Stimulated activated CD8-positive, alpha-beta memory T cell treated with anti-CD3 and anti-CD28 coated beads, Interleukin-15, amount 100 ng/mL, for 1 hour (primary cell): ENCODE measurements at places on chromosomes 11 and 22.

- no peak for DNase-seq
Measured at GRCh38 chr11:69905611-69906452, 86.6 kb upstream of the FGF3 start.

- no peak for DNase-seq
Measured at GRCh38 chr22:35381424-35382009, 621 bp downstream of the HMOX1 start.

DNA sequence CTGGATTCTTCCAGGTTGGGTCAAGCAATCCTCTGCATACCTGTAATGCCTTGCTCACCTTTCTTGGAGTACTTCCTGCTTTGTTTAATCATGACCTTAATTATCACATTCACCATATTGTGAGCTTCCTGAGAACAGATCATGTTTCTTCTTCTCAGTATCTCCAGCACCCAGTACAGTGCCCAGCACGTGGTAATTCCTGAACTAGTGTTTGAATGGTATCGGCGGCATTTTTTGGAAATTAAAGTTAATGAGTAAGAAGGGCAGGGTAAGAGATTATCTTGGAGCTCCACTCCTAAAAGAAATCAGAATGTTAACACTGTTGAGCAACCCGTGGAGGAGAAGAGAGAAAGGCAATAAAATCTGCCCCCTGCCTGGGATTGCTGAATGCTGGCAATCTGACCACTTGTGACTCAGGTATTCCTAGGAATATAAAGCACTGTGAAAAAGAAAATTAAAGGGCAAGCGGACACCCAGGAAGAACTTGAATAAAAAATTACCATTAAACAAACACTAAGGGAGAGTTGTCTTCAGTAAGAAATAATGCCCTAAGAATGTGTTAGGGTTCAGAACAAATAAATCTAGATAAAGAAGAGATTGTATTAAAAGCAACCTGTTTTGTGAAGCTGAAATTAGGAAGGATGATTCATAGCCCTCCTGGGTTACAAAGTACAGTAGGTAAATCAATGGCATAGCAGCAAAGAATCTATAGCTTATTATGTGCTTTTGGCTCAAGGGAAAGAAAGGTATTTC, 92.9 kb downstream of the PDHX start:
- DNase-seq: no peak

DNA sequence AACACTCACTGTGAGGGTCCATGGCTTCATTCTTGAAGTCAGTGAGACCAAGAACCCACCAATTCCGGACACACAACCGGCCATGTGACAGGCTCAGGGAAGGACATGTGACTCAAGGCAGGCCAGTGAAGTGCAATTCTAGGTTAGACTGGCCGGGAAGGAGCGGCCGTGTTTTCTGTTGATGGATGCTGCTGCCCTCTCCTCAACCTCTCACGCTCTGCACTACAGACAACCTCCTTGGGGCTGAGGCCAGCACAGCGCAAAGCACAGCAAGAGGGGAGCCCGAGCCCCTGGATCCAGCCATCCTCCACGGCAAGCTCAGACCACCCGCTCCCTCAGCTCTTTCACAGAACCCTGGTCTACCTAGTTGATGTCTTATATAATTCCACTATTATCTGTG, 2.8 kb downstream of the NUDT8 start:
- DNase-seq: no peak

DNA sequence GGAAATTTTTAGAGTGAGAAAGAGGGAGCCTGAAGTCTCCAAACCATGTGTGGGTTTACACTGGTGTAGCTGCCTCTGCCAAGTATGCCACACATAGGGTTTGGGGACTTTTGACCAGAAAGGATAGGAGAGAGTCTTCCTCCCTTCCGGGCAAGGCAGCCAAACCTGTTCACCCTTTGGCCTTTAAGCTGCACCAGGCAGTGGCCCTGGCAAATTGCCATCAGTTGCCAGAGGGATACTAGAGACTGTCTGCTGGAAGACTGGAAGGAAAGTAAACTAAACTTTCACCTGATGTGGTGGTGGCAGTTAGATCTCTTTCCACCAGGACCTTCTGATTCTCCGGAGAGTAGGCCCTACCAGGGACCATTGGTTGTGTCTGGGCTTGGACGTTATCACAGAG, 1263.2 kb downstream of the FAM181B start:
- no peak for DNase-seq
